Esophagus squamous epithelium (tissue), 5 donors: ENCODE measurements at places on chromosomes 7 and 10.

DNA sequence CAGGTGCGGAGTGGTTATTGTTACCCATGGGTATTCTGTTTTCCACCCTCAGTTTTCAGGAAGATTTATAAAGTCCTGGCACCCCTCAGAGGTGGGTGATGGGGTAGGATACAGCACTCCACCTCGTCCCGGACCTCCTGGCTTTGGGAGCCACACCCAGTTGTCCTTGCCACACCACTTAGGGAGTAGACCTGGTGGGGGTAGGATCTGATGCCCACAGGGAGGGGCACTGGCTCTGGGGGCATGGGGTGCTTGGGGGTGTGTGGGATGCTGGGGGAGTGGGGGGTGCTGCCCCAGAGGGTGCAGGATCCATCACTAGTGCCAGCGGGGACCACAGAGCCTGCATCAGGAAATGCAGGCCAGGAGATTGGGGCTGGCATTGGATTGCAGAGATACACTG lies 4.5 kb downstream of the ZNF511 start:
- DNase-seq = no peak

DNA sequence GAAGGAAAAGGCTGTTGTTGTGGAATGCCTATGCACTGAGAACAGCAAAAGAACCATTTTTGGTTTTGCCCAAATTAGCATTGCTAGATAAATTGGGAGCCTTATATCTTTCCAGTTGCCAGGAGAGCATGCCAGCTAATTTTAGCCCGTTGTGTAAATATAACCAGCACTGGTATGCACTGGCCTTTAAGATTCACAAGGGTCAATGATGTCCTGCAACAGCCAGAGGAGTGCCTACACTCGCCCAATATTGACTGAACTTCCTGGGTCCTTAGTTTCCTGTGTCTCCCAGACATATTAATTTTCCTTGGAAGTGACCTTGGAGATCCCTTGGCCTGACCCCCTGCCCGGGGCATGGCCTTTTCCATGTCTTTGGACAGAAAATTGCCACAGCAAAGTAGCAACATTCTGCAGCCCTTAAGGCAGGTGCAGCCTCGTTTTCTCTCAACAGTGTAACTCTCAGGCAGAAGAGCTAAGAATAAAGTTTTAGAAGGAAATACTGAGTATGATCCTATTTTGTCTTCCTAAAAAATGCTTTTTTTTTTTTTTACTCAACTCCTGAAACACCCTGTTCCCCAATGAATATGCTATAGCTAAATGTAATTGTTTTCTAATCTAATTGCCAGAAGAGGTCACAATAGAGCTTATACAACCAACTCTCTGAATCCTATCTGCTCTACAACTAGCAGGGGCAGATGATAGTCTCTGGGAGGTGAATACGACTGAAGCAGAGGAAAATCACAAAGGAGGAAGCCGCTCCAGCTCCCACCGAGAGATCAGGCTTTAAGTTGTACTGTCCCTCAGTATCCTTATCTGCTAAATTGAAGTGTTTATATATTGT lies 131.9 kb upstream of the PCGF5 start:
- DNase-seq = no peak

- no peak for DNase-seq
These were observed 170.0 kb downstream of the PTEN start for GRCh38 chr10:88033385-88033784.

DNA sequence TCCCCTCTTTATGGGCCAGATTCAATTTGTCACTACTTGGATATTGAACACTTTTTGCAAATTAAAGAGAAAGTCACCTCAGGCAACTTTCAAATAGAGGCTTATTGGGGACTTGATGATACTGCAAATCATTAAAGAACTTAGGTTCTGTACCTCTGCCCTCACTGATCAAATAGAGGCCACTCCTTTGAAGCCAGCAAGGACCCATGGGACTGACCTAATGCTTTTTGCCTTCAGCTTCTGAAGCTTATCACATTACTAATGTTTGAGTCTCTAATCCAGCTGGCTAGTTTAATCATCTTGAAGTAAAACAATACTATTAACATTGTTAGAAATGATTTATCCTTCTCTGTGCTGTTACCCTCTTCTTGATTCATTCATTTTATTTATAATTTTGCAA lies 93.0 kb upstream of the ZNF800 start:
- DNase-seq = no peak

- DNase-seq = no peak
These were observed 2.0 kb upstream of the AKR1B15 start for GRCh38 chr7:134546955-134547354.

GRCh38 chr10:1274111-1274661 lies 218.0 kb downstream of the WDR37 start:
- DNase-seq = no peak

GRCh38 chr7:55476852-55477780 lies 95.2 kb downstream of the VOPP1 start:
- DNase-seq = no peak

- no peak for DNase-seq
These were observed 40.1 kb upstream of the RNF32 start for GRCh38 chr7:156600496-156600895.

DNA sequence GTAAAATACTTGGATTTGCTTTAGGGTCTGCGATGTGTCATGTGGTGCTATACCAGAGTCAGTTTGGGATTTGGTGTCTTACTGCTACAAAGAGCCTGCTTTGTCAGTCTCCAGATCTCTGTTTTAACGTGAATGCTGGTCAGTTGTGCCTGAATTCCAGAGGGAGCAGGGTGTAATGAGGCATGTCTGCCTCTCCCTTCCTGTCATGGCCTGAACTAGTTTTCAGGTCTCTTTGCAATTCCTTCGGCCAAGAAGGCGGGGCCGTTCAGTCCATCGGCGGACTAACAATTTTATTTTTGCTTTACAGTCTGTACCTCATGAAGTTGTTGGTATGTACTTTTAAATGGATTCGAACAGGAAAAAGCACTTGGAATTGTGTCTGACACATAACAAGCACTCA lies 465.1 kb upstream of the ADARB2 start:
- no peak for DNase-seq

DNA sequence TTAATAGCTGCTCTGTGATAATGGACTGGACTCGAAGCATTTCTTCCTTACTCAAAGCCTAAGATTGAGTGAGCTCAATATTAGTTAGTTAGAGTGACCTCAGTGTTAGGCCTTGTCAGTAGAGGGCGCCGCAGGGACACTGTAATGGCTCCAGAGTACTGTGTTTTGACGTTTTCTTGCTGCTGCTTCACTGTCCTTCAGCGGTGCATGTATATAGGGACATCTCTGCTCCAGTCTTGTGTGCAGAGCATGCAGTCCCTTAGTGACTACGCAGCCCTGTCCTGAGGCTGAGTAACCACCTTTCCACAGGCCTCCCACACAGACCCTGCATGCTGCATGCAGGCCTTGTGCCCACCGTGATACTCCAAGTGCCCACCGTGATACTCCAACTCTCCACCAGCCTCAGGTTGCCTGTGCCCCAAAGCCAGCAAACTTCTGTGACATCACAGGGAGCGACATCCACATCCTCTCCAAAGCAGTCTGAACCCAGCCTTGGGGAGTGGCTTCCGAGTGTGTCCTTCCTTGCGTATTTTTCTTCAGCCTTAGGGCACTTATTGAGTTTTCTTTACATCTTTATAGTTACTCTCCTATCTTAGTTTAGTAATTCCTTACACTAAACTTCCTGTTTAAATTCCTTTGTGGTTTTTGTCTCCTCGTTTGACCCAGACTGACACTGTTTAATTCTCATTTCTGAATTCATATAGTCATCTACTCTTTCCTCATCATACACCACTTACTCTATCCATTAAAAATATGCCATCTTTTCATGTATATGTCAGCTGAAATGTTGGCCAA lies 118.2 kb downstream of the JAZF1 start:
- DNase-seq = no peak

- DNase-seq = no peak
These were observed 48.7 kb upstream of the CNTNAP2 start for GRCh38 chr7:146067880-146068279.

DNA sequence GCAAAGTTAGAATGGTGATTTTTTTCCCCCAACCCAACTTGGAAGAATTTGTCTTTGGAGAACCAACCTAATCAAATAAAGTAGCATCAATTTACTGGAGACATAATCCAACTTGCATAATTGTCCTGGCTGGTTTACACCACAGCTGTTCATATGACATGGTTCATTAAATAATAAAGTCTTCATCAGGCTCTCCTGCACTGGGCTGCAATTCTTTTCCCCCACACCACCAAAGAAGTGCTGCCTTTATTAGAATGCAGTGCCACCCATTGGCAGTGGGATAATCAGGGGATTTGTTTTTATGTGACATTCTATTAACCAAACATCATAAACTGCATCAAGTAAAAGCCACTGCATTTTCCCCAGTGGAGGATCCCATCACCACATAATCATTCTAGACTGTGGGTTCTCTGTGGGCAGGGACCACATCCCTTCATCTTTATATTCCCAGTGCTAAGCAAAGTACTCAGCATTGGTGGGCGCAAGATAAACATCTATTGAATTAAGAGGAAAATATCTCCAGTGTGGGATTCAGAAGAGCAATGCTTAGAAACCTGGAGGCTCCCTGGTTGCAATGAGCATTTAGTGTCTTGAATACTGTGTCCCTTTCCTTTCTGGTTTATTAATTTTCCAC lies 322.0 kb downstream of the KCNMA1 start:
- DNase-seq = no peak

GRCh38 chr10:27724287-27724686 lies 21.3 kb downstream of the MKX start:
- no peak for DNase-seq

DNA sequence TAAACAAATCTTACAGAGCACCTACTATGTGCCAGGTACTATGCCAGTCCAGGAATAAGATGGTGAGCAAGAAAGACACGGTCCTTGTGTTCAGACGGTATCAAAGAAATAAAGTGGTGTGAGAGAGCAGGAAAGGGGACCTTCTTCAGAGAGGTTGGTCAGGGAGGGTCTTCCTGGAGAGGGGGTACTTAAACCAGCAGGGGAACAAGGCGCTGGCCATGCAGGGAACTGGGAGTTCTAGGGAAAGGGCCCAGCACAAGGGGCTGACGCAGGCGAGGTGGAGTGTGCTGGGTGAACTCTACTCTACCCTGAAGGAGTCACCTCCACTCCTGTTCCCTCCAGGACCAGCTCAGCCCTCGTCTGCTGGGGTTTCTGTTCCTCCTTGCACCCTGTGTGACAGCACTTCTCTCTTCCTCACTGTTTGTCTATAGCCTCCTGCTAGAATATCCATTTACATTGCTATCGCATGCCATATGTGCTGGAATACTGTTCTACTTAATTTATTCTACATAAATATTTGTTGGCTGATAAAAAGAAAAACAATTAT lies 73.5 kb downstream of the AOAH start:
- no peak for DNase-seq

DNA sequence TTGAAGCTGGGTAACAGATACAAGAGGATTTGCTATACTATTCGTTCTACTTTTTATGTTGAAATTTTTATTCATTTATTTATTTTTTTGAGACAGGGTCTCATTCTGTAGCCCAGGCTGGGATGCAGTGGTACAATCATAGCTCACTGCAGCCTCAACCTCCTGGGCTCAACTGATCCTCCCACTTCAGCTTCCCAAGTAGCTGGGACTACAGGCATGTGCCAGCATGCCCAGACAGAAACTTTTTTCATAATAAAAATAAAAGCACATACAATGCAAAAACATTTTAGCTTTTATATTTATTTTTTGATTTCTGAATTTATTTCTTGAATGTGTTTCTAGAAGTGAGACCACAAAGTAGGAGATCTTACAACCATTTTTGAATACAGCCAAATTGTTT lies 71.2 kb downstream of the FANK1 start:
- DNase-seq = no peak

GRCh38 chr7:50068026-50068425 lies 25.0 kb downstream of the ZPBP start:
- DNase-seq = no peak

GRCh38 chr7:102193806-102194205 lies 92.9 kb upstream of the SH2B2 start:
- no peak for DNase-seq

DNA sequence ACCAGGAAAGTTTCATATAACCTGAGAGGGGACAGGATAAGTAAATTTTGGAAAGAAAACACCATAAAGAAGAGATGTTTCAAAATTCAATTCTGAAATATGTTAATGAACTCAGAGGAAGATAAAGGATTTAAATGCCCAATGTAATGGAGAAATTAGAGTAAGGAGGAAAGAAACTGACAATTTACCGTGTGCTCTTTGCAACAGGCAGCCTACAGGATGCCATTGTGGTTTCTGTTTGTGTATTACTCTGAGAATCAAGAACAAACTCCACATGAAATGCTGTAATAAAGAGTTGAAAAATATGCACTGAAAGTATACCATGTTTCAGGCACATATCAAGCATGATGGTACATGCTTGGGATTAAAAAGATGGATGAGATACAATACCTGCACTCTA lies 44.8 kb upstream of the GLCCI1 start:
- no peak for DNase-seq

DNA sequence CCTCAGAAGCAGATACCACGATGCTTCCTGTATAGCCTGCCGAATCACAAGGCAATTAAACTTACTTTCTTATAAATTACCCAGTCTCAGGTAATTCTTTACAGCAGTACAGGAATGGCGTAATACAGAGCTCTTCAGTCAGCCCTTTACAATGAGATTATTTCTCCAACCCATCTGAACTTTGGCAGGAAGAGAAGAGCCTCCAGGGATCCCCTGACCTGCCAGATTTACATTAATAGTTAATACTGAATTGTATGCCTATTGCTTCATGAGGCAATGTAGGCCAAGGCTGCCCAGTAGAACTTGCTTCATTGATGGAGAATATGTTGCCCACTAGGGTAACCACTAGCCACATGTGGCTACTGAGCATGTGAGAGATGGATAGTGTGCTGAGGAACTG lies 608.7 kb downstream of the SH2D4B start:
- DNase-seq = no peak

GRCh38 chr10:109183366-109183765 lies 739.9 kb downstream of the XPNPEP1 start:
- no peak for DNase-seq

- no peak for DNase-seq
These were observed 512.0 kb downstream of the PTPRN2 start for GRCh38 chr7:158075633-158076001.

- no peak for DNase-seq
These were observed 63.4 kb downstream of the VTI1A start for GRCh38 chr10:112510384-112510783.

- DNase-seq = no peak
These were observed 62.9 kb downstream of the ENO4 start for GRCh38 chr10:116912162-116912561.

DNA sequence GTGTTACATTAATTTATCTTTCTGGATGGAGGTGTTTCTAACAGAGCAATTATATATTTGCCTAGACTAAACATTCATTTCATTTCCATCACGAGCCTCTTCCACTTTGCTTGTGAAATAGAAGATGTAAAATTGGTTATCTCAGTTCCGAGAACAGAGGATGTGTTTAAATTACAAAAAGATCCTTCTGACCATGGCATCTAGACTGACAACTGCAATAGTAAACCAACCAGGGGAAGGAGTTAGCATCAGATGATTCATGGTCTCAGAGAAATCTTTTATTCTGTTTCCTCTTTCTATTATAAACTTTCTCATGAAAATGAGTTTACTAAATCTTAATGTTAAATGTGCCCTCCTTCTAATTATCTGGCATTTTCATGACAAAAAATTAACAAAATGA lies 149.8 kb upstream of the WDR11 start:
- DNase-seq = no peak
